Spinal cord (tissue), 10 donors: ENCODE measurements at places on chromosomes 16 and 17.

- no peak for DNase-seq
Observed at GRCh38 chr16:66287926-66288325, 78.6 kb upstream of the CDH5 start.

DNA sequence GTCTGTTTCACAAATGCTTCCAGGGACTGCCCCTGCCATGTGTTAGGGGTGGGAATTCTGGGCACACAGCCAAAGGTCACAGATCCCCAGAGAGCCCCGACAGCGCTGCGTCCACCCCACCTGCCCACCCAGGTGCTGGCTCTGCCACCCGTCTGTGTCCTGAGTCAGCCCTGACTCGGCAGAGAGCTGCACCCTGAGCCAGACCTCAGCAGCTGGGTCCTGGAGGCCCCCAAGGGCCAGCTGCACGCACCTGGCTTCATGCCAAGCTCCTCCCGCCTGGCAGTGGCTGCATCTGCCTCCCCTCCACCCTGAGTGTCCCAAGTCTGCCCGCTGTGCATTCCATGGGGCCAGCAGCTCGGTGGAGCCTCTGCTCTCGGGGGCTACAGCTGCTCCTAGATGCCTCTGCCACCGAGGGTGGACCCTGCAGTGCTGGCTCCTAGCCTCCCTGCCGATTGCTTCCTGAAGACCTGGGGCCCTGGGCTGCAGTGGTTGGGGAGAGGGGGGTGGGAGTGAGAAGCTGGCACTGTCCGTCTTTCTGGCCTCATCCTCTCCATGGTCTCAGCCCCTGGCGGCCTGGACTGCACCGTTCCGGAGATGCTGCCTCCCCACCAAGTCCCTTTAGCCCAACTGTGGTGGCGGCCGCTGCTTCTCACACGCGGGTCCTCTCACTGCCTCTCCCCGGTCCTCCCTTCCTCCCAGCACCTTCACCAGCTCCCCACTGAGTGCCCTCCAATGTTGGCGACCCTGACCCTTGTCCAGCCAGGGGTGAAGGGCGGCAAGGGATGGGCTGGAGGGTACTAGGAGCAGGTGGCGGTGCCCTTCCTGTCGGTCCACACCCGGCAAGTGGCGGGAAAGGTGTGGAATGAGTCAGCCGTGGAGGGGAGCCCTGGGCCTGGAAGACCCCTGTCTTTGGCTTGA, 3.0 kb downstream of the SECTM1 start:
- no peak for DNase-seq

- no peak for DNase-seq
Observed at GRCh38 chr17:27461192-27461859, 5.1 kb downstream of the KSR1 start.

DNA sequence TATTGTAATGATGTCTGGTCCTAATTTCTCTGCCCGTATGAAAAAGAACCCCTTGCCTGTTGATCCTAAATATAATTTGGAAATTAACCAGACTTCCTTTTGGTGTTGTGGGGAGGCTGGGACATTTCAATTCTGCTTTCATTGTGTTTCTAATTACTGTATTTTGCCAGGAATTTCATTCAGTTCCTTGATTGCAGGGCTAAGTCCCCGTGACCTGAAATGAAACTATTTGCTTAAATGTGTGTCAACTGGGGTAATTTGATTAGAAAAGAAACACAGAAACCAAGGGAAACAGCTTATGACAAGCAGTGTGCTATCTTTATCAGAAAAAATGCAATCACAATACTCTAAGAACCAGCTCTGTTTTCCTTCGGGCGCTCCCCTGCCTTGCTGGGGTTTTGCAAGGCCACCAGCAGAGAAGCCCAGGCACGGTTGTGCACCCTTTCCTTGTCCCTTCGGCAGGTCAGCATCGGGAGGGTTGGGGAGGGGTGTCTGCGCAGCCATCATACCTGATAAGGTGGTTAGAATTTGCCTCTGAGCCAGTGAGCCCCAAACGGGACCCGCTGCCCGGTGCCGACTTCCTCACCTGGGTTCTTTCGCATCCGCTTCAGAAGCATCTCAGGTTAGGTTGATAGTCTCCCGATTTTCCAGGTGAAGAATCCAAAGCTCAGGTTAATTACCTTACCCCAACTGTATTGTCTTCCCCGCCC, 19.4 kb downstream of the KLHL36 start:
- no peak for DNase-seq

DNA sequence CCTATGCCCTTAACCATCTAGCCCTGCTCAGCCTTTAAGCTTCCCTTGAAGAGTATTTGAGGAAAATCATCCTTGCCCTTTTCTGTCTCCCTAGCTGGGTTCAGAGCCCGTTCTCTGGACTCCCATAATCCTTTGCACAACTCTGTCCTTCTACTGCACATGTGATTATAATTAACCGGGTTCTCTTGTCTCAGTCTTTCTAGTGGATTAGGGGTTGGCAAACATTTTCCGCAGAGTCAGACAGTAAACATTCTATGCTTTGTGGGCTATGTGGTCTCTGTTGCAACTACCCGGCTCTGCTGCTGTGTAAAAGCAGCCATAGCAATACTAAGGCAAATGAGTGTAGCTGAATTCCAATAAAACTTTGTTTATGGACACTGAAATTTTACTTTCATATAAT, 80.0 kb downstream of the CDRT15 start:
- DNase-seq = no peak

GRCh38 chr17:71558901-71559300, 561.9 kb upstream of the SOX9 start:
- DNase-seq = no peak

DNA sequence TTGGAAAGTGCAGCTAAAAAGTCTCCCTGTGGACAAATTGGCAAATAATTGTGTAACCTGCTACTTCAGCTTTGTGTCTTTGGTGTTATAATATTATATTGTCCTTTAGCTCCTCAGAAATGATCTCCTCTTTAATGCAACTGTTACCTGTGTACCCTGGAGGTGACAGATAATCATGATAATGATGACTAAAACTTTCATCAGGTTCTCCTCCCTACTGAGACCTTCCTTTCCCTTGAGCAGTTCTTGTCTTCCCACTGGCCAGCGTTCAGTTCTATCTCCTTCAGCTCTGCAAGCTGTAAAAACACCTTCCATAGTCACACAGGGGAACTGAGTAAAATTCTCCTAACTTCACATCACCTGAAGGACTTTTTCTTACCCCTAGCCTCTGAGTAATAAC, 14.7 kb downstream of the KRT12 start:
- DNase-seq = no peak

DNA sequence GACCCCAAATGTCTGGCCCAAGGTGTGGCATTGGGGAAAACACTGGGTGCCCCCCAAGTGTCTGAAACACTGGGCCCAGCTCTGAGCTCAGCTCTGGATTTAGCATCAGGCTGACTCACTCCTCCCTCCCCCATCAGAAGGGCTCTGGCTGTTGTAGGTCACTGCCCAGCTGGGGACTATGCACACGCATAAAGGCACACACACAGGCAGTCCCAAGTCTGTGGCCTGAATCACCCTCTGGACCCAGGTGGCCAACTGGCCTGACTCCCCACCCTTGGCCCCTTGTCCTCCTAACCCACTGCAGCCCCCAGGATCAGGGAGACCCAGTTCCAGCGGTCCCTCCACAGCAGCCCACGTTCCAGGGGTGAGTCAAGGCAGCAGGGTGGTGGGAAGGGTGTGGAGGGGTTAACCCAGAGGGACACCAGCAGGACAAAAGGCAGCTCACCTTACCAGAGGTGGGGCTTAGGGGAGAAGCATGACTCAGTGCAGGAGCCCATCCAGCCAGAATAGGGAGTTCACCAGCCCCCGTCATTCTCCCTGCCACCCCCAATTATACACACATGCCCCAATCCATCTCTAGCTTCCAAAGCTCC, 47.0 kb downstream of the MYO18A start:
- DNase-seq = no peak

DNA sequence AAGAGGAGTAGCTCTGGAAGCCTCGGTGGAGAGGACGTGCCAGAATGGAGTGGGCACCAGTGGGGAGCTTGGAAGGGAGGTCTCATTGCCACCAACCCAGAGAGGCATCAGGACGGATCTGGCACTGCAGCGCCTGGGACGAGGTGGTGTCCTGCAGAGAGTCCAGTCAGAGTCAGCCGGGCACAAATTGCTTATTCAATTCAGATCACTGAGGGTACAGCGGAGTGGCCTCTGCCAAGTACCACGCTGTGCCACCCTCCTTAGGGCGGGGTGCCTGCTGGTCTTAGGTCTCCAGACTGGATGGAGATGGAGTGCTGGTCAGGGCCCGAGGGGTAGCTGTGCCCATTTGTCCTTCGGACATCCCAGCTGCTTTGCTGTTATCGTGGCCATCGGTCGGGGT, 18.9 kb upstream of the SPPL2C start:
- no peak for DNase-seq

DNA sequence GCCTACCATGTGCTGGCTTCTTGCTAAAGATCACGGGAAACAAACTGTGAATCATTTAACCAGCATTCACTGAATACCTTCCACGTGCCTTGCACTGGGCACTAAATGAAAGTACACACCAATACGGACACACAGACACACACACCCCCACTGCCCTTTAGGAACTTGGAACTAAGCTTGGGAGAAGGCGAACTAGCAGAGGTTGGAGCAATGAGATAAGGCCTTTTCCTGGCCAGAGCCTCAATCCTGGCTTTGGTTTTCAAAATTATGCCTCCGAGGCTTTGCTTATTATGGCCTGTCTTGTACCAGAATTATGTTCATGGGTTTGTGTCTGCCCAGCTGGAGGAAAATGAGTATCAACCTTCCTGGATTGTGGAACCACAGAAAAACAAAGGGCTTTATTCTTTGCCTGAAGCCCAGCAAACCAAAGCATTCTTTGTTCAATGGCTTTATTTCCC, 32.3 kb downstream of the CPPED1 start:
- no peak for DNase-seq

DNA sequence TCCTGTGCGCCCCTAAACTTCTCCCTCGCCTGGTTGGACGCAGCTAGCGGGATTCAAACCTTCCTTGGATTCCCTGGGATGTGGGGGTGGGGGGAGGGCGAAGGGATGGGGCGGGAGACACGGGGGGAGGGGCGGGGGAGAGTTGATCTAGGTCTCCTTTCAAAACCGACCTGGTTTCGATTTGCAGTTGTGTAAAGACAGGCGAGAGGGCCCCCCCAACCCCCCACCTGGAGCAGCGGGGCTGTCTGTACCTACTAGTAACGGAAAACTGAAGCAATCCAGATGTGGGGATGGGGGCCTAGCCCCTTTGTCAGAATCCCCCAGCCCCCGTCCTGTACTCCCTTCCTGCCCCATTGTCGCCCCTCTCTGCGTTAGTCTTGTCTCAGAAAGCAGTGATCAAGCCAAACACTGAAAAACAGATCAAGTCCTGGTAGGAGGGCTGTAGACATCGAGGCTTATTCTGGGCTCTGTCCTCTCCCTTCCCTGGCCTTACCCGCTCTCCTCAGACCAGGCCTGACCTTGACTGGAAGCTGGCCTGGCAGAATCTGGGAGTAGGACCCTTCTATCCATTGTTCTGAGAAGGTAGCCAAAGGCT, 902 bp downstream of the DLX4 start:
- no peak for DNase-seq
